ENCODE measurements at places on chromosomes 5 and 9. TPM values are rescaled to one million over a fixed set of nuclear protein-coding genes. Genes with fewer than 3 reads are reported as not detected.

The DRD1 gene
- not detected for total RNA-seq

The FAM81B gene
- not detected for total RNA-seq

The NTRK2 gene
- 0.45 TPM for total RNA-seq

The ANKRD18B gene
- 1.5 TPM for total RNA-seq

The FOXI1 gene
- not detected for total RNA-seq

The LRRC19 gene
- total RNA-seq = not detected

The ANKRD31 gene
- 0.29 TPM for total RNA-seq

The CCNI2 gene
- 4.2 TPM for total RNA-seq

The SLC46A2 gene
- total RNA-seq = not detected

The GPX3 gene
- not detected for total RNA-seq

- no peak for DNase-seq
Observed at GRCh38 chr9:22055090-22055489, 46.0 kb upstream of the CDKN2B start.

- no peak for DNase-seq
Observed at GRCh38 chr5:1823381-1824034, 22.3 kb downstream of the NDUFS6 start.

GRCh38 chr5:32645246-32645645, 59.9 kb downstream of the SUB1 start:
- DNase-seq = peak; percentile 11

DNA sequence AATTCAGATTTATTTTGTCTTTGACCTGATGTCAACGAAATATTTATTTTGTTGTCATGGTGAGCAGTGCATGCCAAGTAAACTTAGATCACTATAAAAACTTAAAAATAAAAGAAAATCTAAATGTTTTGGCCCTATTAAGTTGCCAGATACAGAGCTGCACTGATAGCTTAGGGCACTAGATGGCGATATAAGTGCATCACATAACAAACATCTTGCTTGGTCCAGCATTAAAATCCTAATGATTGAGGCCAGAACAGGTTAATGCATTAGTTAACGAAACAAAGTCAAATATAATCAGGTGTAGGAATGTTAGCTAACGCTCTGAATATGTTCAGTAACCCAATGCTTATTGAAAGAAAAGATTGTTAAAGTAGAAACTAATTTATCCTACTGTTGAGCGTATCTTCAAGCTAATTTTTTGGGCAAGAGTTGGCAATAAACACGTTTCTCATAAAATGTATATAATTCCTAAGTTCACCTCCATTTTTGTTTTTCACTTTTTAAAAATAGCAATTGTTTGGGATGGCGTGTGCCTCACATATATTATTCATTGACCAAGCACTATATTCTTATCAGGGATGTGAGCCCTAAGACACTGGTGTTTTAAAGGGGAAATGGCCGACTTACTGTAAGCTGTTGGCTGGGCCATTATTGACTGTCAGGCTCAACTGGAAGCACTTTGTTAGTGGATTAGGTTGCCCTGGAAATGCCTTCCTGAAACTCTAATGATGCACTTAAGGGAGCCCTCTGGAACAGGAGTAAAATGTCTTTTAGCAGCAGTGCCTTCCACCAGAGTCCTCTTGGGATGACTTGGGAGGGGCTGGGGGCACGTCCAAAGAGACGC, 33.3 kb downstream of the KCTD16 start:
- peak; percentile 25 for DNase-seq

DNA sequence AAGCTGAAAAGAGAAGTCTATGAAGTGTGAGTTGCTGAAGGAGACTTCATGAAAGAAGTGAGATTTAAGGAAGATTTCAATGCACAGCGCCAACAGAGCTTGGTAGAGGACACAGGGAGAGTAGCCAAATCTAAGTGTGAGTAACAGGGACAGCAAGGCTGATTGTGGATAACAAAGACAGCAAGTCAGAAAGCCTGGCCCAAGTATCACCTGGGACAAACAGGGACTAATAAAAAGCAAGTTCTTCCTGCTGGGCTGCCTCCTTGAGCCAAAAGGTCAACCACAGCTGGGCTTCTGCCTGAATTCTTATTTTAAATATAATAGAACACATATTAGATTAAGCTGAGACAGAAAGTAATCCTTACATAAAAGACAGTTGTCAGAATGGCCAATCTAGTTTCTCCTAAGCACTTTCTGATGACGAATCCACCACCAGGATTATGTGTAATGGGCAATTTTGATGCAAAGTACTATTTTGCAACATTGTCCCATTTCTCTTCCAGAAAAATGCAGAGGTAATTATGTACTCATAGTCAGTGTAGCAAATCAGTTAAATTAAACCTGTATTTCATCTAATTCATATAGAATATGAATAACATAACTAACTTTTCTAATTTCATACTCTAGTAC, 73.8 kb downstream of the MAPKAP1 start:
- no peak for DNase-seq

DNA sequence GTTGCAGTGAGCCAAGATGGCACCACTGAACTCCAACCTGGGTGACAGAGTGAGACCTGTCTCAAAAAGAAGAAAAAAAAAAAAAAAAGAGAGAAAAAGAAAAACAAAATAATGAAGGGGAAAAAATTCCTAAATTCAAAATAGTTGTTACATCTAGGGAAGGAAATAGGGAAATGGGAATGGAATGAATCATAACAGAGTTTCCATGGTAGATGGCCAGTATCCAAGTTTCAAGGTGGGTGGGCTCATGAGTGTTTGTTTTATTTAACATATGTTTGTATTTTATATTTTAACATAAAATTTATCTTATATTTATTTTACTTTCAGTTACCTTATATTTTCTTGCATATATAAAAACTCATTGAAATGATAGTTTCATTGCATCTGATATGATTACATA, 215.6 kb downstream of the ARHGEF28 start:
- DNase-seq = no peak

DNA sequence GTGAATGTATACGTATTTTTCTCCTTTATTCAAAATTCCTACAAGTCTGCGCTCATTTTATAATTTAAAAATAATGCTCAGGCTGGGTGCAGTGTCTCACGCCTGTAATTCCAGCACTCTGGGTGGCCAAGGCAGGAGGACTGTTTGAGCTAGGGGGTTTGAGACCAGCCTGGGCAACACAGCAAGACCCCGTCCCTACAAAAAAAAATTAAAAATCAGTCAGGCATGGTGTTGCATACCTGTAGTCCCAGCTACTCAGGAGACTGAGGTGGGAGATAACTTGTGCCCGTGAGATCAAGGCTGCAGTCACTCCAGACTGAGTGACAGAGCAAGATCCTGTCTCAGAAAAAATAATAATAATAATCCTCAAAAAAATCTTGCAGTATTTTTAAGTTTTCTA, 7.8 kb downstream of the UIMC1 start:
- DNase-seq = no peak

GRCh38 chr5:142842994-142843905, 73.1 kb downstream of the ARHGAP26 start:
- DNase-seq = no peak

- DNase-seq = no peak
Observed at GRCh38 chr9:119802133-119802532, 432.9 kb upstream of the BRINP1 start.

DNA sequence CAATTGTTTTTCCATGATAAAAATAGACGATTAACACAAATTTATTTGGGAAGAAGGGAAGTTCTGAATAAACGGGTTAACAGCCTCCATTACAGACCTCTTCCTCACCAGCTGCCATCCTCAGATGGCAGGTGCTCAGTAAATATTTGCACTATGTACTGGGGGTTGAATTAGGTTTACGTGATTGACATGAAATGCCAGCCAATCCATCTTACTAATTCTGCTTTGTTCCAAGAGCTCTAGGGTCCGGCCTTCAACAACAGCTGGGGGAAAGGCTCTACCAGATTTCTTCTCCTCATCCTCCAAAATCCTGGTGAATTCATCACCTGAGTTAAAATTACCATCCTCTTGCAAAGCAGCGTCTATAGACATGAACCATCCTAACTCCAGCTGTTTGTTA, 104.6 kb downstream of the MTX3 start:
- no peak for DNase-seq

DNA sequence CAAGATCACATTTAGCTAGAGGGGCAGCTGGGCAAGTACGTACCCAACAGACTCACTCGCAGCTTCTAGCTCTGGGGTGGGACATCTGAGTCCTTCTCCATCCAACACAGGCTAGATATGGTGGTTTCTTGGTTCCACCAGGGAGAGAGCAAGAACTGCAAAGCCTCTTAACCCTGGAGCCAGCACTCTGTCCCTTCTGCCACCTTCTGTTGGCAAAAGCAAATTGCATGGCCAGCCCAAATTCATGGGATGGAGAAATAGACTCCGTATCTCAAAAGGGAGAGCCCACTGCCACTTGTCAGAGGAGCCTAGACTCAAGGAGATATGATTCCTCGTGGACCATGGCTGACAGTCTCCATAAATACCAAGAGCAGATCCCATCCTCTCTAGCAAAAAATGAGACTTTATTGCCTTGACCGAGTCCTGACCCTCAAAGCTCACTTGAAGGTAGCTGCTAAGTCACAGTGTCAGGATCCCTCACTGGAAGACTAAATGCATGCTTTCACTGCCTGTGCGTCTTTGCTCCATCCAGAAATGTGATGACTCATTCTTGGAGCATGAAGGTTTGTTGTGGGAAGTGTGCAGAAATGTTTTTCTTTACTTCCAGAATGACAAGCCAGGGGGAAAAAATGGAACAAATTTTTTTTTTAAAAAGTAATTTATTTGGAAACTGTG, 28.8 kb upstream of the ROR2 start:
- DNase-seq = peak; percentile 12

GRCh38 chr9:78035383-78035993, 3.9 kb upstream of the GNAQ start:
- peak; percentile 64 for DNase-seq

DNA sequence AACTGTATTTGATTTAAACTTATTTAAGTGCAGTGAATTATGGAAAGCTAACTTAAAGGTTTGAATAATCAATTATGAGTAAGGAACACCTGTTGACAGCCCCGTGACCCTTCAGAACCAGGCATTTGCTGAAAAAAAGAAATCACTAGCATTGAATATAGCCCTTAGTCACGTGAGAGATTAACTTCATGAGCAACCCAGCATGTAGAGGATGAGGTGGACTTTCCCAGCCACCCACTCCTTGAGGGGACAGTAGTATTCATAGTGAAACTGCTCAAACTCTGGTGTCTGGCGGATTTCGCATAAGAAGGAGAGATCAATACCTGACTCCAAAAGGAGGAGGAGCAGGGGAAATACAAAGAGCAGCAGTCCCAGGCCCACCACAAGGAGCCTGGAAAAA, 184.8 kb upstream of the RASEF start:
- no peak for DNase-seq

DNA sequence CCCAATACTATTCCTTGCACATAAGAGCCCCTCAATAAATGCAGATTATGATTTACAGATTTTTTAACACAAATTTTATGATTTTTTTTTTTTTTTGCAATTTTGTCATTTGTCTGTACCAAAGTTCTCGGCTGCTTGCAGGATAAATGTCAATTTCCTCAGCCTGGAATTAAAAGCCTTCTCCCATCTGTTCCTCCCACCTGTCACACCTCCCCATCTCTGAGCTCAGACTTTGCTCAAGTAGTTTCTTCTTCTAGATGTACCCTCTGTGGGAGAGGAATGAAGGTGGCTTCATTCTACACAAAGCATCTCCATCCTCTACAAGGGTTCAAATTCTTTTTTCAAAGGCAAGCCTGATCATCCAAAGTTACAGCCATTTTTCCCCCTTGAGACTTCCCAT, 153.7 kb upstream of the GRAMD2B start:
- DNase-seq = no peak

GRCh38 chr9:137606734-137607138, 1.2 kb downstream of the ARRDC1 start:
- no peak for DNase-seq

DNA sequence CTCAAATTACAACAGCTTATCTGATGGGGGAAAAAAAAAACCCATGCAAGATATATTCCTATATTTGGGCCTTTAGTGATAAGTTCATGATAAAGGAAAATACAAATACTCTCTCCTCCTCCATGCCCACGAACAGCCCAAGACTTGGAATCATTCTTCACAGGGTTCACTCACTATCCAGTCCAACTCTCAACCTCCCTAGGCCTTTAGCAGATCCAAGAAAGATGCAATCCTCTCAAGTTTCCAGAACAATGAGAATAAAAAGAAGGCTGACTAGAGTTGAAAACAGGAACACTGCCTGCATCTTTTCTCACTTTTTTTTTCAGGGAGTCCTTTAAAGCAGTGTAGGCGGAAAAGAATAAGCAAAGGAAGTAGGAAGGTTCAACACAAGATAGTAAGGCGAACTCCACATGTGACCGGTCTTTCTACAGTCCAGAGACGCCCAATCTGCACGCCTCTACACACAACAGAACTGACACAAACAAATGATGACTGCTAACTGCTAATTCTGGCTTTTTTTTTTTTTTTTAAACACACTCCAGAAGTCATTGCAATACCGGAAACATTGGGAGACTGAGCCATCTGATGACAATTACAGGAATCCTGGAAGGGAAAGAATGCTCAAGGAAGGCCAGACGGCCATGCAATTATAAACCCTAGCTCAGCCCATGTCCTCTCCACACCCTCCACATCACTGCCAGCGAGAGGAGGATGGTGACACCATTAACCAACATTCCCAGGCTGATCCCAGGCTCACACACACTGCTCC, 75.4 kb downstream of the BNC2 start:
- no peak for DNase-seq

DNA sequence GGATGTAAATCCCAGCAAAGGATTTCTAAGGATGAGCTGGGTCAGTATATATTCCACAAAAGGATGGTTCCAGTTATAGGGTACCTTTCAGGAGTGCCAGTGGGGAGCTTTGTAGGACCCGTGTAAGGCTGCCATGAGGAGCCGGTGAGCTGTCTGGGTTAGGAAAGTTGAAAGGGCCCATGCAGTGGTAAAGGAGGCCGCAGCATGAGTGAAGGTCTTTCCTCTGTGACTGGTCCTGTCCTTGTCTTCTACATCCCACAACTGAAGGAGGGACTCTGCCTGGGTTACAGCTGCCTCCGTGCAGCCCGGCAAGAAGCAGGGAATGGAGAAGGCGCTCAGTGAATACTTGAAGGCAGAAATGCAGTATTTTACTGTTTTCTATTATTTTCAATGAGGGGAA, 58.9 kb downstream of the HSPA4 start:
- no peak for DNase-seq

- no peak for DNase-seq
Observed at GRCh38 chr9:80552931-80553330, 981.2 kb downstream of the TLE4 start.

GRCh38 chr9:27282269-27282668, 14.7 kb downstream of the EQTN start:
- DNase-seq = no peak

GRCh38 chr9:13437866-13438265, 158.4 kb upstream of the MPDZ start:
- no peak for DNase-seq

DNA sequence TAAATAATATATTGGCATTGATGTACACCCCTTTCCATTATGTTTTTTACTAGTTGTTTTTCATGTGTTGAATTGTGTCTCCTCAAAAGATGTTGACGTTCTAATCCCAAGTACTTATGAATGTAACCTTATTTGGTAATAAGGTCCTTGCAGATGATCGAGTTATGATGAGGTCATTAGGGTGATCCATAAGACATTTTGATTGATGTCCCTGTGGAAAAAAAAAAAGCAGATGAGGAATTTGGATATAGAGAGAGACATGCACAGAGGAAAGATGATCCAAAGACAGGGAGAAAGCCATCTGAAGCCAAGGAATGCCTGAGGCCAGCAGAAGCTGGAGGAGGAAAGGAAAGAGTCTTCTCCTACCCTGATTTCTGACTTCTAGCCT, 632.7 kb downstream of the TLR4 start:
- DNase-seq = no peak

Measured in activated CD4-positive, alpha-beta memory T cell treated with anti-CD3 and anti-CD28 coated beads for 36 hours (primary cell).